ENCODE measurements at places on chromosomes 7 and 10.

- DNase-seq = no peak
Measured at GRCh38 chr10:10824591-10825148, 193.0 kb upstream of the CELF2 start.

DNA sequence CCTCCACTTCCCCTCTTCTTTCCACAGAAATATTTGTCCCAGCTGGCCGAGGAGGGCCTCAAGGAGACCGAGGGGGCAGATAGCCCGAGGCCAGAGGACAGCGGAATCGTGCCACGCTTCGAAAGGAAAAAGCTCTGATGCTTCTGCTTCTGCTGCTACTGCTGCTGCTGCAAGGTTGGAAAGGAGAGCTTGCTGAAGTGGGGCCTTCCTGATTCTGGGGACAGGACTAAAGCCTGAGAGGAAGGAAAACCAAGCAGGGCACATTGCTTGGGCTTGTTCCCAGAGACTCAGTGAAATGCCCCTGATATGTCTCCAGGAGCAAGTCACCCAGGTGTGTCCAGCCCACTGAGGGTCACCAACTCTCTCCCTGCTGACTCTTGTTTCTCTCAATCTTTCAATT lies 35.9 kb upstream of the PDCD4 start:
- no peak for DNase-seq

- no peak for DNase-seq
Measured at GRCh38 chr10:59020502-59020901, 155.9 kb upstream of the PHYHIPL start.

DNA sequence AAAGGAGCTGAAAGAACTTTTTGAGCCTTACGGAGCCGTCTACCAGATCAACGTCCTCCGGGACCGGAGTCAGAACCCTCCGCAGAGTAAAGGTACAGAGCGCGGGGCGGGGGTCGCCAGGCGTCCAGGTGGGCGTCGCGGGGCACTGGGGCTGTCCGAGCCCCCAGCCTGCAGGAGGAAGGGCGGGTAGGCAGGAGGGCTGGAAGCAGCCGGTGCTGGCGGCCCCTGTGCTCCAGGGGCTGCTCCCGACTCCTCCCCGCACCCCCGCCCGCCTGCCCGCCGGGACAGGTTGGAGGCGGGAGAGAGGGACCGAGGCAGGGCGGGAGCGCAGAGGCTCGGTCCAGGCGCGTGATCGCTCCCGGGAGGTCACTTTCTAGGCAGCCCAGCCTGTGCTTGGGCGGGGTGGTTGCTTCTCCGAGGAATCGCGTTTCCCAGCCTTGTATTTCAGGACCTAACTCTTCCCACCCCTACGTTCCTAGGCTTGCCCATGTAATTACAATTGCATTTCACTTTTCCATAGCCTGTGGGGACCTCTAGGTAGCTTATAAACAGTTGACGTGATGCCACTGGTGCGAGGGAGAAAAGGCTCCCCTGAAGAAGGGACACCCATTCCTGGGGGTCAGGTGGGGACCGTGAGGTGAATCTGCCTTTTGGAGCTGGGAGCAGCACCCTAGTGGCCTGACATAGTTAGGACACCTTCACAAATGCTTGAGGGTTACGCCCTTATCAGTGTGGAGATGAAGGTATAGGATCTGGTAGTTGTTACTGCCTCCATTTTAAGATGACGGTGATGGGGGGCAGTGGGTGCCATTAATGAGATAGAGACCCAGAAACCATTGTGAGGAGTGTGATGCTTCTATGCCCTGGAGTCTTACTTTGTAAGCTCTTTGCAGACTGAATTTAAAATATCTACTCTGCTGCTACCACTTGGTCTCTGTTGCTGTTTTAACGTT lies 148.2 kb downstream of the CELF2 start:
- DNase-seq = peak; percentile 54

GRCh38 chr7:2033586-2034135 lies 199.1 kb downstream of the MAD1L1 start:
- no peak for DNase-seq

- no peak for DNase-seq
Measured at GRCh38 chr7:117728890-117729624, 144.2 kb downstream of the CTTNBP2 start.

GRCh38 chr7:156026603-156027002 lies 214.3 kb upstream of the SHH start:
- DNase-seq = no peak

GRCh38 chr7:43649755-43650274 lies 66.9 kb downstream of the STK17A start:
- DNase-seq = no peak

DNA sequence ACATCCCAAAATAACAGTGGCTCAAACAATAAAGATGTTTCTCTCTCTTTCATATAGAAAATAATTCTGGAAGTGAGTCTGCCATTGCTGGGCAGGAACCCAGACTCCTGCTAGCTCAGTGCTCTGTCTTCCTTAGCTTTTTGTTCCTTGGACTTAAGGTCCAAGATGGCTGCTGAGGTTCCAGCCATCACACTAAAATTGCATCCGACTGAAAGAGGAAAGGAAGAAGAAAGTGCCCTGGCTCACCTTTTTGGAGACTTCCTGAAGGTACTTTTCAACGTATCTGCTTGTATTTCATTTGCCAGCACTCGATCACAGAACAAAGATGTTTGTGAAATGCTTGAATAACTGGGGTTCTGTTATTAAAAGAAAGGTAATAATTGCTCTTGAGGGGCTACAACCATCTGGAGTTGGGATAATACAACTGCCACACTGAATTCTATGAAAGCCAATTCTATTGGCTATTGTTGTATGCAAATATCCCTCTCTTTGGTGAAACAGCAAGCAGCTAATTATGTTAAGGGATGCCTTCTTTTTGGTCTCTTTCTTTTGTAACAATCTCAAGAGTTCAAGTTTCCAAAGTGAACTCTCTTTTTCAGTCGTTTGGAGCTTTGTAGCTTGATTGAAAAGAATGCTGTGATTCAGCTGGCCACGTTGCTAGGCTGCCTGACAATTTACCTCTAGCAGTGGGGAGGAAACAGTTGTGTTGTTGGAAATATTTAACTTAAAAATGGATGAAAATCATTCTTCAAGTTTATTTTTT lies 83.9 kb downstream of the BAMBI start:
- no peak for DNase-seq

Data from T-helper 2 cell (primary cell).